Mammary epithelial cell (primary cell): ENCODE measurements at places on chromosomes 4 and X.

GRCh38 chr4:147560625-147561024, 56.6 kb upstream of the TMEM184C start:
- DNase-seq, result peak; percentile 50

- no peak for DNase-seq
These were observed 74.8 kb downstream of the TEX13C start for GRCh38 chrX:125394449-125394848.

- peak; percentile 10 for DNase-seq
These were observed at the start of gene NPNT for GRCh38 chr4:105894660-105895582. TSS of gene NPNT (plus strand) at chr4:105895471. CDS start at chr4:105895653, 182 bp downstream.

- DNase-seq, result no peak
These were observed 425.6 kb downstream of the INPP4B start for GRCh38 chr4:142420311-142421095.

DNA sequence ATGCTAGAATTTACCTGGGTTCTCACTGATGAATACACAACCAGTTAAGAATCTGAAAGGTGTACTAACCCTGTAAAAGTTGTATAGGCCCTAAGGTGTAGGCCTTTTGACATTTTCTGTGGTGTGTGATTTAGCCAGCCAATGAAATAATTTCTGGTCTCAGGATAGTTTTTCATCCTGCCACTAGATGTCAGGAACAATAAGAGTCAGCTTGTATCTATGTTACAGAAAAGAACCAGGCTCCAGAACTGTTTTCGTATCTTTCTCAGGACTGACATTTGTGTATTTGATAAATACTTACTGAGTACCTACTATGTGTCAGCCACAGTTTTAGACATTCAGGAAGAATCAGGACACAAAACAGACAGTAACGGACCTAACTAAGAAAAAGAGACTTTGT, 673.6 kb upstream of the TENM3 start:
- DNase-seq, result peak; percentile 46

DNA sequence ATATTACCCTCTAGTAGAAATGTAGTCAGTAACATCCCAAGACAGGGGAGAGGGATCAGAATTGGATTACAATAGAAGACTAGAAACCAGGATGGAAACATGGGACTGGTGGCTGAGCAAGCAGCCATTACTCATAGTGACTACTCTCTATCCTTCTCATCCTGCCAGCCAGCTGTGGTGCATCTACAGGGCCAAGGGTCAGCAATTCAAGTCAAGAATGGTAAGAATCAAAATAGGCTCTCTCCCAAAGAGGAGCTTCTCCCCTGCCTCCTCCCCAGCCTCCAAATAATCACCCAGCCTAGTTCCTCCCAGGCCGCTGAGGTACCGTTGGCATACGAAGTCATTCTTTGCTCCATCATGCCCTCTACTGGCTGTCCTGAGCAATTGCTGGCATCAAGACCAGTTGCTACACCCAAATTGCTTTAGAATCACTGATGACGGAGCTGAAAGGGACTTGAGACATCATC, 19.4 kb downstream of the AWAT2 start:
- peak; percentile 51 for DNase-seq

DNA sequence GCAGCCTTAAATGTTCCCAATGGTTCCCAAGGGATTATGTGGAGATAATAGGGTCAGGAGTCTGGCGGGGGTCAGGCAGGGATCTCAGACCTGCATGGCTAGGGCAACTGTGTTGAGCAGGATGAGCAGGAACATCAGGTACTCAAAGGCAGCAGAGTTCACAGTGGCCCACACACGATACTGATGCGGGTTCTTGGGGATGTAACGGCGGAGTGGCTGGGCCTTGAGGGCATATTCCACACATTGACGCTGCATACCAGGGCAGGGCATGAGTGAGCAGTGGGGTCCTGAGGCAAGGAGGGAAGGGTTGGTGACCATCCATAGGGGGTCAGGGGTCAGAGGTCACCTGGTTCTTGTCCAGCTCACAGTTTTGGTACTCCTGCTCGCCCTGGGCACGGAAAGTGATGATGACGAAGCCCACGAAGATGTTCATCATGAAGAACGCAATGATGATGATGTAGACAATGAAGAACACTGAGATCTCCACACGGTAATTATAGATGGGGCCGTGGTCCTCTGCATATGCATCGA, 15.1 kb upstream of the SYP start:
- DNase-seq, result no peak

DNA sequence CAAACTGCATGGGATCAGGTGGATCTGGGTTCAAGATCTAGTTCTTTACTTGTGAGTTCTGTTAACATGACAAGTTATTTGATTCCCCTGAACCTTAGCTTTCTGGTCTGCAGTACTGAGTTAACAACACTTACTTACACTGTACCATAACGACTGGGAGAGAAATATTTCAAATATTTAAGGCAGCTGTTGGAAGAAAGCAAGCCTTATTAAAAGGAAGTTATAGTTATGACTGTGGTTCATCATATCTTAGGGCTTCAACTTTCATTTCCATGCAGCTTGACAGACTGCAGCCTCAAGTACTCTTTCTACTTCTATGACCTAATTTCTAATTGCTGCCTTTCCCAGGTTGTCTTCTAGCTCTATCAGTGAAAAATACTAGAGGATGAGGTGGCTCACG, 40.0 kb upstream of the PDGFRA start:
- no peak for DNase-seq

- DNase-seq, result no peak
These were observed 65.0 kb upstream of the SEC24B start for GRCh38 chr4:109368661-109369060.

DNA sequence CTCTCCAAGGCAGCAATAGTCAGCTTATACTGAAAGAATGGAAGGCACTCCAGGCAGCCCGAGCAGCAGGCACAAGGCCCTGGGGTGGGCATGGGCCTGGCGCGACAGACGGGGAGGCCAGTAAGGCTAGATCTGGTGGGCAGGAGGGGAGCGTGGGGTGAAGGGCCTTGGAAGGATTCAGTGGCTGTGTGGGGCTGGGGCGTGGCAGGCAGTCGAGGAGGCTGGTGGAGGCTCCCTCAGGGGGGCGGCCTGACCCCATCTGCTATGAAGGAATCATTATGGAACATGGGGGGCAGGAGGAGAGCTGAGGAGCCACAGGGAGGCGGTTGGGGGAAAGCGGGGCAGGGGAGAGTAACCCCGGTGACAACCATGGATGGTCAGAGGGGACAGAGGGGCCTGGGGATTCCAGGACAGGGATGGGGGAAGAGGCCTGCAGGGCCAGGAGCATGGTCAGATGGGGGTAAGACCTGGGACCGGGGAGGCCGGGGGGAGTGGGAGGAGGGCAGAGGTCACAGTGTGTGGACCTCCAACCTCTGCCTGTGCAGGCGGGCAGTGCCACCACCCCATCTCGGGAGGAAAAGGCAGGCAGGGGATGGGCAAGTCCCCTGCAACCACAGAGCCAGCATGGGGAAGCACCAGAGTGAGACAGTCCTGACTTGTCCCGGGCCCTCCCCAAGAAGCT, 70.3 kb downstream of the ACOX3 start:
- no peak for DNase-seq

DNA sequence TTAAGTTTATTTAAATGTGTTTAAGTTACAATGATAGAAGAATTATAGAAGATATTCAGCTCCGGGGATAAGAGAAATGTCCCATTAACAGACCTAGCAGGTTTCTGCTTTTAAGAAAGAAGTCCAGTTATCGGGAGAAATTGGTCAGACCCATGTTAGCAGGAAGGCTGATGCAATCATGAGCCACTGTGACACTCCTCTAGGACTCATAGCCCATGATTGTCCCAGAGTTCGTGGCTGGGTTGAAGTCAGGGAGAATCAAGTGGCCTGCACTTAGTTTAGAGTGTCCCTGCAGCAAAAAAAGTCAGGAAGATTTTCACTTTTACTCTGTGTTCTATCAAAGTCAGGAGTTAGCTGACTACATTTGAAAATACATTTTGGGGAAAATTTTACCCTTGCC, 72.0 kb downstream of the TMEM144 start:
- DNase-seq, result peak; percentile 14

- DNase-seq, result no peak
These were observed 106.1 kb downstream of the WWC2 start for GRCh38 chr4:183205193-183205592.

DNA sequence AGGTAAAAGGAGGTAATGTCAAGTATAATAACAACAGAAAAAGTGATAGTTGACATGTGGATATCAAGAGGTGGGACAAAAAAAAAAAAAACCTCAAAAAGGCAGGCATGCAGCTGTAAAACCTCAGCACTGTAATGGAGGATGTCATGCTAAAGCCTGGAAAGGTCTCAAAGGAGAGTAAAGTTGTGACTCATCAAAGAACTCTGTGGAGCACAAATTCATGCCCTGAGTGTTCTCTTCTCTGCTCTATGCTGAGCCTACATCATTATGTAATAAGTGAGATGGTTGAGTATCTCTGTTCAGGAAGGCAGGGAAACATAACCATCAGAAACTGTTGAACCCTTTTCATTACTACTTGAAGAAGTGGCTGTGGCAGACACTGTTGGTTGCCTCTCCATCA, 597.8 kb downstream of the BCOR start:
- DNase-seq, result no peak

GRCh38 chrX:22748093-22748999, 251.4 kb upstream of the DDX53 start:
- peak; percentile 25 for DNase-seq

DNA sequence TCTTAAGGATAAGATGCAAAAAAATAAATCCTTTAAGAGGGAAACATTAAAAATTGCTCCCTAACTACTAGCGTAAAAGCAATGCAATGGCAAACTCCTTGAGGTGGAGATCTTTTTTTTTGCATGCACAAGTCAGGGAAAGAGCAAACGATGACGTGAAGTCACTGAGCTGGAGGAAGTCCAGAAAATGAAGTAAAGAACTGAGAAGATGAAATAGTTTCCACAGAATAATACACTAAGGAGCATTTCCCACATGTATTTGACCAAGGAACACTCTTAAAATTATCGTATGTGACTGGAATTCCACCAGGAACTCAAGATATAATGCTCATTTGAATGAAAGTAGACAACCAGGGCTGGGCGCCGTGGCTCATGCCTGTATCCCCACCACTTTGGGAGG, 21.0 kb upstream of the DOCK11 start:
- DNase-seq, result no peak

GRCh38 chrX:153614818-153615217, 15.9 kb upstream of the CCNQ start:
- DNase-seq, result no peak

- peak; percentile 70 for DNase-seq
These were observed 42.7 kb upstream of the CTAG2 start for GRCh38 chrX:154695911-154696675.

- no peak for DNase-seq
These were observed 22.8 kb upstream of the PAPSS1 start for GRCh38 chr4:107742791-107743190.

DNA sequence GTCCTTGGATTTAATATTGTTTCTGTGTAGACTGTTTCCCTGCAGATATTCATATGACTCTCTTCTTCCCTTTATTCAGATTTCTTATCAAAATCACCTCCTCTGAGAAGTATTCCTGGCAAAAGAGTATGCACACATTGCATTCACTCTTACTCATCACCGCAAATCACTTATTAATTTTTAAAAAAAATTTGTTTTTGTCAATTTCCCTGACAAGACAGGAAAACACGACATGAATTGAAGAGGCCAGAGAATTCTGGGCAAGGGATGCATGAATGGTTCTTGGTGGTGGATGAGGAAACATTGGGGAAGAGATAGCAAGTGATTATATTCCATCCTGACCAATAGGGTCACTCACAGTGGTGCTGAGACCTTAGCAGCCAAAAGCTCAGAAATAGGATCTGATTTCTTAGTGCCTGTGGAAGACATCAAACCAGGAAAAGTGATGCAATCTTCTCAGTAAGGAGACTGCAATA, 522.5 kb upstream of the AGA start:
- DNase-seq, result peak; percentile 6

DNA sequence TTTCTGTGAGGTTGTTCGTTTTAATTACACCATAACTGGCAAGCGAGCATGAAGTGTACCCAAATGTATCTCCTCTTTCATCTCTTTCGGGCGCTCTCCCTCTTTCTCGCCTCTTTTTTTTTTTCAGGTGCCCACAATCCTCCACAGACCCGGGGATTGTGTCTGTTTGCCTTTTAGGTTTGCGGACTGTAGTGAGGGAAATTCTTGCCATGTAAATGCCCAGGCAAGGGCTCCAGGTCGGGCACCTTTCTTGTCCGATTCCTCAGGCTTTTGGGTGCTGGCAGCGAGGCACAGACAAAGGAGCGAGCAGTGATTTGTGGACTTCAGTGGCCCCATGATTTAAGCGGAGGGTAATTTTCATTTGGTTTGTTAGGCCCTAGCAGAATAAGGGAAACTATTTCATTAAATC, 1.1 kb upstream of the PHOX2B start:
- DNase-seq, result no peak

- no peak for DNase-seq
These were observed 101.7 kb upstream of the MAP3K15 start for GRCh38 chrX:19616959-19617358.

DNA sequence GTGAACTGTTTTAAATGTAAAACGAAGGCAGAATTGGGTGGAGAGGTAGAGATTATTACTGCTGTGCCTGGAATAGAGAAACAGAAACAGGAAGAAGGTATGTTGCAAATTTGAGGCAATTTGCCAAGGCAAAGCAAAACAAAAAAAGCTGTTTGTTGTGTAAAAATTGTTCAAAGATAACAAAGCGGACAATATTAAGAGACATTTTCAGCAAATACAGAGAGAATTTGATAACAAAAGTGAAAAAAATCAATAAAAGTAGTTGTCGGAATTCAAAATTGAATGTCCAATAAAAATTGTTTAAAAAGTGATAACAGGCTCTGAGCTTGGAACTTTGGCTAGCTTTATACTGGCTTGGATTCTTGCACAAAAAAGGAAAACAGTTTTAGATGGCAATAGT, 14.4 kb upstream of the SMS start:
- no peak for DNase-seq

GRCh38 chrX:126124721-126125120, 41.4 kb downstream of the DCAF12L2 start:
- no peak for DNase-seq

GRCh38 chr4:6938237-6938636, 28.6 kb downstream of the TBC1D14 start:
- DNase-seq, result no peak

DNA sequence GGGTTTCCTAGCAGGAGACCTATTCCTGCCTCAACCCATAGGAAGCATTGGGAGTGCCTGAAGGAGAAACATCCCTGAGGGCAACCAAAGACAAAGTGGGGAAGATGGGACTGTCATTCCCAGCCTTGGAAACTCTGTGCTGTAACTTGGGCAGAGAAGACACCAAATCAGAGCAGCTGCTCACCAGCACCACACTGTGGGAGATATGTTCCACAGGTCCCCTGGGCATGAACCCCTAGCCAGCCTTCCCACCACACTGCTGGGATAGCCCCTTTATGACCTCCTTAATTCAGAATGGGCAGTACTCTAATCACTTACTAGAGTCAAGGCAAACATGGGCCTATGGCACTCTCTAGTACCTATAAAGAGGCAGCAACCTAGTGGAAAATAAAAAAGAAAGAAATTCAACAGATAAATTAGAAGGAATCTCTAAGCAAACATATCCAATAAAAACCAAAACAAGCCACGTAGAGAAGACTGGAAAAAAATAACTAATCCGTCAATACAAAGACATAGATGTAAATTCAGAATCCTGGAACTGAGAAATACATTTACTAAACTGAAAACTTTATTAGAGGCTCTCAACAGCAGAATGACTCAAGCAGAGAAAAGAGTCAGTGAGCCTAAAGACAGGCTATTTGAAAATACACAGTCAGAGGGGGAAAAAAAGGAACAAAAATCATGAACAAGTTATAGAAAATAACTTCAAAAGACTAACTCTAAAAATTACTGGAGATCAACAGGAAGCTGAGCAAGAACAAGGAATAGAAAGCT, 878.4 kb upstream of the FRG1 start:
- DNase-seq, result no peak

- DNase-seq, result no peak
These were observed 3.0 kb upstream of the IL13RA1 start for GRCh38 chrX:118724365-118724764.

- no peak for DNase-seq
These were observed 203.2 kb downstream of the HTR2C start for GRCh38 chrX:114787061-114787460.
